Omental fat pad (tissue), 4 donors: ENCODE measurements at places on chromosomes 13 and 19.

DNA sequence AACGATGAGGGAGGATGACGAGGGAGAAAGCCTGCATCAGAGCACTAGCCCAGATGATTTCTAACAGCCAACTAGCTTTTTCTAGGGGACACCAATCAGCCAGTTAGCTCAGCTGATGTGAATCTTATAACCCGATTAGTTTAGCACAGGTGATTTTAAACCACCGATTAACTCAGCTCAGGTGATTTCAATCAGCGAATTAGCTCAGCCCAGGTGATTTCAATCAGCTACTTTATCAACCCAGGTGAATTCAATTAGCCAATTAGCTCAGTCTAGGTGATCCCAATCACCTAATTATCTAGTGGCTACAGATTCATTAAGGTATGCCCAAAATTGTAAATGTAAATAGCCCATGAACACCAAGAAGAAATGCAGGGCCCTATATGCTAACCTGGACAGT lies 146.9 kb downstream of the ZNF486 start:
- DNase-seq: no peak

DNA sequence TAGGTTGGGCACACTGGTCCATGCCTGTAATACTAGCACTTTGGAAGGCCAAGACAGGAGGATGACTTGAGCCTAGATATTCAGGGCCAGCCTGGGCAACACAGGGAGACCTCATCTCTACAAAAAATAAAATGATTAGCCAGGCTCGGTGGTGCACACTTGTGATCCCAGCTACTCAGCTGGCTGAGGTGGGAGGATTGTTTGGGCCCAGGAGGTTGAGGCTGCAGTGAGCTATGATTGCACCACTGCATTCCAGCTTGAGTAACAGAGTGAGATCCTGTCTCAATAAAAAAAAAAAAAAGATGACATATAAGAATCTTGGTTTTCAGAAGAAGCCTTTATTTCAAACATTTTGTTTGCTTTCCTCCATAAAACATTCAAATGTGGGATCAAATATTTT lies 178.0 kb downstream of the LIG4 start:
- DNase-seq: no peak

GRCh38 chr13:106423530-106423929 lies 111.9 kb downstream of the EFNB2 start:
- DNase-seq: no peak

DNA sequence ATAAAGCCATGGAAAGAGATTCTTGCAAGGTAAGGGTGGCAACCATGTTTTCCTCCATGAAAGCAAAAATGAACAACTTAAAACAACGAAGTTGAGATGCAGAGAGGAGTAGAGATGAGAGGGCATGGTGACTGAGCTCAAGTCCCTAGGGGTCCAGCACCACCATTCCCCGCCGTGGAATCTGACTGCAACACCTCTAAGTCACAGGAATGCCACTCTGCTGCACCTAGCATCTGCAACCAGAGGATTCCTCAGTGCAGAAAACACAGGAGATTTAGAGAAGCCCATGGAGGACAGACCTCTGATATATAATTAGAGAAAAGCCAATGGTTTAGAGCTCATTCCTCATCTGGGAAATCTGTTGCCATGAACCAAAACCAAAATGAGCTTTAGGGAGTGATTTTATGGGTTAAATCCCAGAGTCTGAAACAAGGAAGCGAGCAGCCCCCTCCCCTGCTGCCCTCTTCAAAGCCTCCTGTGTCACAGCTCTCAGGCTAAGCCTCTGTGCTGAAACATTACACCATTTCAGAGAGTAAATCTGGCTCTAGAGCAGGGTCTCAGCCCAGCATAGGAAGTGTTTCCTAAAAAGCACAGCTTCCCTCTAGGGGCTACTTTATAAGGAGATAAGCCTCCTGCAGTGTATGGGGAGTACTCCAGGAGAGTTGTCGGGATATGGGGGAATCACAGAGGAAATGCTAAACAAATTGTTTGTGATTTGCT lies 1043.6 kb downstream of the UQCRFS1 start:
- DNase-seq: no peak

DNA sequence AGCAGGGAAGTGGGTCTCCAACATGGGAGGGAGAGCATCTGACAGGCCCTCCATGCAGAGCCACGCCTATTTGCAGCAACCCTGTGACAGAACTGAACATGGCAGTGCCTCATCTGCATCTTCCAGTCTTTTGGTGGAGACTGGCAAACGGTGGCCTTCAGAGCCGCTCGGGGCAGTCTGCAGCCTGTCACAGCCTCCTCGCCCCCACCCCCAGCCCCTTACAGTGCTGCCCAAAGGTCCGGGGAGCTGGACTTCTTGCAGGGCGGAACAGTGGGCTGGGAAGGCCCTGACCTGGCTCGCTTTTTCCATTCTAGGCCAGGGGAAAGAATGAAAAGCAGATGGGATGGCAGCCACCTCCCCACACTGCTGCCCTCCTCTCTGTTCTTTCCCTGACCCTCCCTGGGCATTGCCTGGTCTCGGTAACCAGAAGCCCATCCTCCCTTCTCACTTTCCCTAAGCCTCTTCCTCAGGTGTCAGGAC lies 2.7 kb downstream of the CALM3 start:
- DNase-seq: no peak
